ENCODE measurements at places on chromosomes 16 and 17.

- no peak for DNase-seq
These were observed 6.0 kb downstream of the SLFN14 start for GRCh38 chr17:35554668-35555067.

GRCh38 chr16:29308644-29309546, 97.6 kb downstream of the NPIPB11 start:
- no peak for DNase-seq

- DNase-seq = no peak
These were observed 53.4 kb downstream of the MFSD11 start for GRCh38 chr17:76791053-76791980.

GRCh38 chr16:5640883-5641282, 543.3 kb upstream of the EEF2KMT start:
- DNase-seq = no peak

GRCh38 chr17:74211141-74211911, 2.0 kb upstream of the TTYH2 start:
- no peak for DNase-seq

DNA sequence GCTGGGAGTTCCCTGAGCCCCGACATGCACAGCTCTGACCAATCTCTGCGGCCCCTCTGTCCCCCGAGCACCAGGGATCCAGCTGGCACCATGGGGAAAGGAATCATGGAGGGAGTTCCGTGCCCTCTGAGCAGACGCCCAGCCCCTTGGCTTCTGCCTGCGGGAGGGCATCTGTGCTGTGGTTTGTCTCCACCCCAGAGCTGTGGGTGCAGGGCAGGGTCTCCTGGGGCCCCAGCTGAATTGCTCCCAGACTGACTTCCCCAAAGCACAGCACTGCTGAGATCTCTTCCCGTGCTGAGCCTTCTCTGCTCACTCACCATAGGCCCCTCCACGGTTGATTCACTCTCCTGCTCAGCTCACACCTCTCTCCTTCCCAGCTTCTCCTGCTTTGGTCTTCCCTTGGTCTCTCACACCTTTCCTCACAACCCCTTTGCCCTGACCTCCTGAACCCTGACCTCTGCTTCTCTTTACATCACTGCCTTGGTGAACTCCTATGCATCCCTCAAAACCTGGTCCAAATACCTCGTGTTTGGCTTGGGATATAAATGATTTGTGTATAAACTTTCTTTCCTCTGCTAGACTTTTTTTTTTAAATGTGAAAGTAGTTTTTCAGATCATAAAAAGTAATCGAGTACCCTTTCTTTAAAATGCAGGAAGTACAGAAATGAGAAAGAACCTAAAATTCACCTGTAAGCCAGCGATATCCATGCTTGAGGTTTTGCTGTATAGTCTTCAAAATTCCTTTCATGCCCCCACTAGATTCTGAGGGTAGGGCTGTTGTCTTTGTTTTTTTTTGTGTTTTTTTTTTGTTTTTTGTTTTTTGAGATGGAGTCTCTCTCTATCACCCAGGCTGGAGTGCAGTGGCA, 265.3 kb downstream of the SEC14L1 start:
- no peak for DNase-seq

DNA sequence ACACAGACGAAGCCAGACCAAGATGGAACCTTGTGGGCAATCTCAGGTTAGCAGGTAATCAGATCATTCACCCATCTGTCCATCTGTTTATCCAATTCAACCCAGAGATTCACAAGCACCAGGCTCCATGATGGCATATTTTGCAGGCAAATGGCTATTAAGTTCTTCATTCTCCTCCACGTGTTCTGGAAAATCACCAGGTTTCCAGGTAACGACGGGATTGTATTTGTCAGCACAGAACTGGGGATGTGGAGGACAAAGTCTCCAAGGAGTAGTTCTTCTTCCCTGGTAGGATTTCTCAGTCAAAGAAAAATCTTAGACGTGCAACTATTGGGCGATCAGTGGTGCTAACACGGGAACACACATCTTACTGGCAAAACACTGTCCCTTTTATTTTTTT, 368.8 kb downstream of the SLC39A11 start:
- no peak for DNase-seq

- DNase-seq = no peak
These were observed 4.9 kb downstream of the KDM8 start for GRCh38 chr16:27208081-27208680.

DNA sequence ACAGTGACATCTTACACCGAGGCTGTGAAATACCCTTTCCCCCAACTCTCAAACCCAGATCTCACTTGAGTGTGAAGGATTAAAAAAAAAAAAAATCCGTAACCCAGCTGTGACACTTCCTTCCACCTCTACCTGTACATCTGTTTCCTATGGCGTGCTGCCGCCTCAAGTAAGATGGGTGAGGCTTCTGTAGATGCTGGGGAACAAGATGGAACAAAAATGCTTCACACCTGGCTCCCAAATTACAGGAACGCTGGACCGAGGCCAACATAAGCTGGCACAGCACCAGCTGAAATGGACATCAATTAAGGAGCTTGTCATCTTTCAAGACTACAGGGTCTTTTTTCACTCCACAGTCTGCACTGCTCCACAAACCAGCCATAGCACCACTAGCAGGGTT, 95.9 kb downstream of the HIC1 start:
- no peak for DNase-seq

DNA sequence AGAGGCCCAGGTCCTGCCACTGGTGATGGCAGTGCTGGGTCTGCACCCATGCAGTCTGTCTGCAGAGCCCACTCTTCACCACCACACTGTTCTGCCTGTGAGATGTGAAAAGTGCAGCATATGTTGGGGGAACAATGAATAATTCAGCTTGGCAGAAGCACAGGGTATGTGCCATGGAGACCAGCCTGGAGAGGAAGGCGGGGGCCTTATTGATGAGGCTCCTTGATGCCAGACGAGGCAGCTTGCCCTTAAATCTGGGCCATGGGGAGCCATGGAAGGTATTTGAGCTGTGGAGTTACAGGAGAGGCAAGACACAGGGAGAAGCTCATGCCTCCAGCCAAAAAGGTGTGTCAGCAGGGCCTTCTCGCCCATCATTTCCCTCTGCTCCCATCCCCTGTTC, 124.7 kb downstream of the C16orf78 start:
- no peak for DNase-seq

DNA sequence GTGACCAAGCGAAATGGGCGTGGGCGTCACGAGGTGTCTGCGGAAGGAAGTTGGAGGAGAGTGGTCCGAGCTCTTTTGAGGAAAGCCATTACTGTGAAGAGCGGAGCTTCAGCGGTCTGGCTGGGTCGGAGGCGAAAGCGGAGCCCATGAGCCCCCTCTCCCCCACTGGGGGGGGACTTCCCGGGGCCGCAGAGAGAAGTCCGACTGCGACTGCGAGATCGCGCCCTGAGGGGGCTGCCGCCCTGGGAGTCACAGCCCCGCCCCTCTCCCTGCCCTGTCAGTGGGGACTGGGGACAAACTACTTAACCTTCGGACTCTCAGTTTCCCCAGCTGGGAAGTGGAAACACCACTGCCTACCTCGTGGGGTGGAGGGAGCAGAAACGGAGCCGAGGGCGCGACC, 20.0 kb upstream of the ARL4D start:
- DNase-seq = no peak

- DNase-seq = no peak
These were observed 925 bp downstream of the ZNF689 start for GRCh38 chr16:30609002-30609925.

DNA sequence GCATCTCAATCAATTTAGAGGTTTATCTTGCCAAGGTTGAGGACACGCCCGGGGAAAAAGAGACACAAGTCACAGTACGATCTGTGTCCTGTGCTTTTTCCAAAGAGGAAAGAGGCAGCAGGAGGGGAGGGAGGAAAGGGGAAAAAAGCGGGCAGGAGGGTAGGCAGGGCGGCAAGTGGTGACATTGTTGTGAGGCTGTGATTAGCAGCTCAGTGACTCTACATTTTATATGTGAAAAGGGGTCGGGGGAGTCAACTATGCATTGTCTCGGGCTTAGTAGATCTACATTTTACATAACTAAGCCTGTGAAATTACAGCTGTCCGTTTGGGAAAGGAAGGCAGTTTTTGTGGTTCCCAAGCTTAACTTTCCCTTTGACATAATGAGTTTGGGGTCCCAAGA, 22.2 kb upstream of the RIPOR1 start:
- no peak for DNase-seq

DNA sequence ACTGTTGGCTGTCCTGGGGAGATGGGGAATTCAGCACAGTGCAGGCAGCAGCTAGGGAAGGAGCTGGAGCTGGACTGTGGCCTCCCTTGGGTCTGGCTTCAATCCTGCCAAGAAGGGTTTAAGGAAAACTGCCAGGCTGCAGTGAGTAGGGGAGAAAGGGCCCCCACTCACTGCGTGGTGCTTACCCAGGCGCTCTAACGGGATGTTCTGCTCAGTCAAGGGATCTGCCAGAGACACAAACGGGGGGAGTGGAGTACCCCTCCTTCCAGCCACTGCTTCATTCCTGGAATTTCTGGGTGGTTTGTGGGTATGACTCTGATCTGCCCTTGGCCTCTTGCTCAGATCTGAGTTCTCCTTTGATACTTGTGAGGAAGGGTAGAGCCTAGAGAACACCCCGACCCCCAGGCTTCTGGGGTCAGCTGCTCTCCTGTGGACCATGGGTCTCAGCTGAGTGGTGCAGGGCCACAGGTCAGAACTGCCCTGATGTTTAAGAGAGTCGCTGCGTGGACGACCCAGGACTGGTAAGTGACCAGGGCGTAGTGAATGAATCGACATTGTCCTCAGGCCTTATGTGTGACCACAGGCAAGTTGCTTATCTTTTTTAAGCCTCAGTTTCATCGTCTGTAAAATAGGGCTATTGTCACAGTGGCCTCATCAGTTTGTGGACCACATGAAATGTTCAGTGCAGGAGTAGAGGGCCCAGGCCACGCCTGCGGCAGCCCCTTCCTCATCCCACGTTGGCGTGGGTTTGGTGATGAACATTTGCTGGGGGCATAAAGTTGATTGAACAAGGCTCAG, 9.6 kb downstream of the CRISPLD2 start:
- DNase-seq = no peak

GRCh38 chr17:57517273-57517631, 227.8 kb downstream of the CCDC182 start:
- DNase-seq = no peak

DNA sequence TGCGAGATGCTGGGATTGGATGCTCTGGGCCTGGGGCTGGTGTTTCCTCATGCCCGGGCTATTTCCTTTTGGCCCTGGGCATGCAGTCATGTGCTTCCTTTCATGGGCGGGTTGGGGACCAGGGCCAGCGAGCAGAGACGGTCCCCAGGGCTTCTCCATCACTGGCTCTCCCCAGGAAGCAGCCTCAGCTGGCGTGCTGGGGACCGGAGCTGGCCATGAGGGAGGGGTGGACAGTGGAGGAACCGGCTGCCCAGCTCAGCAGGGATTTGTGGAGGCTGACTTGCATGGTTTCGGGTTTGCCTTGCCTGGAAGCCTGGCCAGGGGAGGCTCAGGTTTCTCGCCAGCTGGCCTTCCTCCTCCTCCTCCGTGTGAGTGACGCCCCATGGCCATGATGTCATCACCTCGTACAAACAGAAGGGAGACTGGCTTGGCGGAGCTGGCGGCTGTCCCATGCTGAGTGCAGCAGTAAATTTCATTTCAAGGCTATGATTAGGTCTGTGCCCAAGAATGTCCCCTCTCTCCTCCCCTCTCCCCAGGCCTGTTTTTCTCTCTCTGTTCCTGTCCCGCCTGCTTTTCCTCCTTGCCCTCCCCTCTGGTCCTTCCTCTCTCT, 8.9 kb upstream of the TIMP2 start:
- no peak for DNase-seq

DNA sequence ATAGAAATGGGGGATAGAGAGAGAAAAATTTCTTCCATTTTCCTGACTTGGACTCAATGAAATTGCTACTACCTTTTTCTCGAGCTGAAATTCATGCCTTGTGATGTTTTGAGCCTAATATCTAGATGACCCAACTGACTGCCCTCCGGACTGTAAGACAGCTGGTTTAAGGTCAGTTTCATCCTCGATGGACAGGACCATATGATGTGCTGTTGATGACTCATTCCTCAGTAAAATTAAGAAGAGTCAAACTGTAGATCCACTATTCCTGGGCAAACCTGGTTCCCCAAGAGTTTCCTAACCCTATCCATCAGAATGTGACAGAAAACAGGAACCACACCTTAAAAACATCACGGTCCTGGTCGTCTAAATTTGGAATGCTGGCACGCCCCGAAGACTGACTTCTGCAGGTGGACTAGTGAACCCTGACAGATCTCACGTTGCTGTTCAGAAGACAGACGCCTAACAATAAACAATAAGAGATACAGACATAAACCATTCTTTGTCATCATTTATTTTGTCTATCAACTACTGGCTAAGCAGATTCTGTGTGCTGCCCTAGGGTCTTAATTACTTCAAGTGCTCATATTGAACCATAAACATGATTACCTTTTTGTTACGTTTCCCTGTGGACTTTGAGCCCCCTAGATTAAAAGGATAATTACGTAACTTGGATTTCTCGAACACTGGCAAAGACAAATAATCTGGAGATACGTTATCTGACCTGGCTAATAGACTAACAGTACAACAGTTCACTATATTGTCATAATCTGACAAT, 45.1 kb upstream of the NOS2 start:
- no peak for DNase-seq

DNA sequence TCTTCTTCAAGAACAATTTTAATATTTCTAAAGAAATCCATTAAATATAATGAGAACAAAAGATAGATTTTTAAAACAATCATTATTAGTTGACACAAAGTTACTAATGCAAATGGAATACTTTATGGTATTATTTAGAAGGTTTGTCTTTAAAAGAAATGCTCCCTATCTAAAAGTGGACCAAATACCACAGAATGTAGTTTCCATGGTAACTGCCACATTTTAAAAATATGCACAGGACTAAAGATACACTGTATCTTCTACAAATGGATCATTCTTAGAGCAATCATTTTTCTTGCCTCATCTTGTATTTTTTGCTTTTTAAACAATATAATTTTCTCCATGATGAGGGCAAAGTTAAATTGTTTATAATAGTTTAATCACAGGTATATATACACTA, 296.0 kb downstream of the CEP112 start:
- DNase-seq = no peak

- DNase-seq = no peak
These were observed 83.3 kb downstream of the RMI2 start for GRCh38 chr16:11428623-11428953.

- DNase-seq = no peak
These were observed 849 bp downstream of the CAPN15 start for GRCh38 chr16:528111-529011.

DNA sequence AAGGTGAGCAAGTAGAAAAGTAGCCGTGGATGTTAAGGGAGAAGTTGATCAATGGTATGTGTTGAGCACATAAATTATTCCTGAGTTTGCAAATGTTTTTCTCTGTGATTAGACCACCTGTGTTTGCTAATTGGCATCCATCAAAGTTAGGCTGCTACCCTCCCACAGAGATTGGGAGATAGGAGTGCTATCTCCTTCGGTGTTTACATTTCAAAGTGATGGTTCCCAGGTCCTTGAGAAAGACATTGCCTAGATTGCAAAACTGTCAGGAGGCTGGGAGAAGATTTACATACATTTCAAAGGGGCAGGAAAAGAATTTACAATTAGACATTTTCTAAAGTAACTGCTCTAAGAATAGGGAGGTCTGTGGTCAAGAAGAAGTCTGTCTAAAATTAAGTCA, 54.3 kb upstream of the CNTNAP4 start:
- no peak for DNase-seq

- no peak for DNase-seq
These were observed 71.5 kb downstream of the TNFRSF13B start for GRCh38 chr17:16900288-16900882.
